ENCODE measurements at places on chromosomes 3 and 15.

- peak; percentile 35 for DNase-seq
These were observed 4.8 kb downstream of the CLN6 start for GRCh38 chr15:68224546-68225250.

DNA sequence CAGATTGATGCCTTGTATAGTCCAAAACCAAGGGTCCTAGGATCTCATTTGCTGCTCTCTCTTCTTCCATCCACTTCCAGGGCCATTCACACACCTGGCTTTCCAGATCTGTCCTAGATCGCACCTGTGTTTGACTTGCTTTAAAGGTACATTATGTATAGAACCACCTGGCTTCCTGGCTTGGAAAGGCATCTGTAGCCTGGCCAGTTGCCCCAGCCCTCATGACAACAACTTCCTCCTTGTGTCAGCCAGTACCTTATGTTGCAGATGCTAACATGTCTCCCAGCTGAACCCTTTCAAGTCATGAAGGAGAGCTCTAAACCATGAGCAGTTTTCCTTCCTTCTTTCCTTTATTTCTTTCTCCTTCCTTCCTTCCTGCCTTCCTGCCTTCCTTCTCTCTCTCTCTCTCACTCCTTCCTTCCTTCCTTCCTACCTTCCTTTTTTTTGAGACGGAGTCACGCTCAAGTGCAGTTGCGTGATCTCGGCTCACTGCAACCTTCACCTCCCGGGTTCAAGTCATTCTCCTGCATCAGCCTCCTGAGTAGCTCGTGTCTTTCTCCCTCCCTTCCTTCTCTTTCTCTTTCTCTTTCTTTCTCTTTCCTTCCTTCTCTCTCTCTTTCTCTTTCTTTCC, 2.5 kb upstream of the HTR3C start:
- no peak for DNase-seq

DNA sequence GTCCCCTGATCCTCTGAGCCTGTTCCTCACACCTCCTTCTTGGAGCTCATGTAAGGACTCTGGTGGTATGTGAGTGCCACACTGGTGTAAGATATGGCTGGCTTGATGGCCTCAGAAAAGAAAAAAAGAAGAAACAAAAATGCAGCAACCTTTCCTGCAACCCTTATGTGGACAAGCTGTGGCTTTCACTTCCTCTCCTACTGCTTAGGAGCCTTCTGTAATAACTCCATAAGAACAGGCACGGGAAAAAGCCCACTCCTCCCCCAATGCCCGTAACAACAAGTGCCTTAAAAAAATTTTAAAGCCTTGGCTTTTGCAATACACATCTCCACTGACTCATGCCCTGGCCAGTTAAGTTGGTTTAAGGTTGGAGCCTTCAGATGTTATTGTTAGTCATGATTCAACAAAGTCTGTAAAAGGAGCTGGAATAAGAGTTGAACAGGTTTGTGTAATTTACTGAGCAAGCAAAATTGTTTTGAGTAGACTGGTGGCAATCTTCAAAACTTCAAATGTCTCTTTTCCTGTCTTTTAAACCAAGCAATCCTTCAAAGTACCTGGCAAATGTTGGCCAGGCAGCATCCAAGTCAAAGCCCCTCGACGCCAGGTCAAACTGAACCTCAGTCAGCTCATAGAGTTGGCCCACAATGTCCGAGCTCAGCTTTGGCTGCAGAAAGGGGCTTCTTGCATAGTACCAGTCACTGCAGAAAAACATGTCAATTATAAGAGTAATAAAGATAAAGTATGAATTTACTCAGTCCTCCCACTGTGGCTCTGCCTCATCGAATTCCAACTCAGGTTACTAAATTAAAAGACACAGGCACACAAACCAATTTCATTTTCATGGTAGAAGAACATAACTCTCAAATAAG, 22.9 kb downstream of the FYCO1 start:
- DNase-seq = no peak

DNA sequence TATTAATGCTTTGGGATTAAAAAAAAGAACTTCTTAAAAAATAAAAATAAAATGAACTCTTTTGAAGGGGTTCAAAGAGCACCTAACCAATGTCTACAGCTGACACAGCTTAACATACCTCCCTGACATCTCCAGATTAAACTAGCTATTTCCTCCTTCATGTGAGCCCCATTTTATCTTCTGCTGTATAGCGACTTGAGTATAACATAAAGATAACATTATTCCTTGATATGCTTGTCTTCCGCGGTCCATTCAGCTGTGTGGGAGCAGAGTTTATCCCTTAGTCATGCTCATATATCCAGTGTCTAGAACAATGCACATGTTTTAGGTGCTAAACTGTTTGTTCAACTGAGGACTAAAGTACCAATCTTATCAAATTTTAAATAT, 7.8 kb upstream of the CHRM5 start:
- no peak for DNase-seq

DNA sequence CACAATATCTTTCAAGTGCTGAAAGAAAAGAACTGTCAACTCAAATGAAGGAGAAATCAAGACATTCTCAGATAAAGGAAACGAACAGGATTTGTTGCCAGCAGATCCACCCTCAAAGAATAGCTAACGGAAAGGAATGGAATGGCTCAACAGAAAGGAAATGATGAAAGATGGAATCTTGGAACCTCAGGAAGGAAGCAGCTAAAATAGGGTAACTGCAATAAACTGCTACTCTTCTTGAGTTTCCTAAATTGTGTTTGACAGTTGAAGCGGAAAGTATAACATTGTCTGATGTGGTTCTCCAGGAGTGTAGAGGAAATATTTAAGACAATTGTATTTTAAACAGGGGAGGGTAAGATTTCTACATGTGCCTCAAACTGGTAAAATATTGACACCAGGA, 22.0 kb downstream of the PRR23E start:
- DNase-seq = no peak

DNA sequence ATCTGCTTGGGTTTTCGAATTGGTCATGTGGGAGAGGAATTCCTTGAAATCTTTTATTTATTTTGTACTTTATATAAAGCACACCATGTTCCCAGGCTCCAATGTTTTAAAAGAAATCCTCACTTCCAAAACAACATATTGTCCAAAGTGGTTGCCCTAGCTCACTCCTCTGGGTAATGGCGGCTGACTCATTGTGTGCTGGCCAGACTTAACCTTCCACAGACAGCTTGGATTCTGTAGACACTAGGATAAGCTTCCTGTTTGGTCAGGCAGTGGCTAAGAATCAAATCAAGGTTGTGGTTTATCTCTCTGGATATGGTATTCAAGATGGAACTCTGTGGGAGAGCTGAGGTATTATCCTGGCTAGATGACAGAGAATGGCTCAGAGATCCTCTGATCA, 55.8 kb upstream of the FAM98B start:
- DNase-seq = peak; percentile 20

GRCh38 chr15:71294911-71295602, 179.8 kb downstream of the THSD4 start:
- no peak for DNase-seq

DNA sequence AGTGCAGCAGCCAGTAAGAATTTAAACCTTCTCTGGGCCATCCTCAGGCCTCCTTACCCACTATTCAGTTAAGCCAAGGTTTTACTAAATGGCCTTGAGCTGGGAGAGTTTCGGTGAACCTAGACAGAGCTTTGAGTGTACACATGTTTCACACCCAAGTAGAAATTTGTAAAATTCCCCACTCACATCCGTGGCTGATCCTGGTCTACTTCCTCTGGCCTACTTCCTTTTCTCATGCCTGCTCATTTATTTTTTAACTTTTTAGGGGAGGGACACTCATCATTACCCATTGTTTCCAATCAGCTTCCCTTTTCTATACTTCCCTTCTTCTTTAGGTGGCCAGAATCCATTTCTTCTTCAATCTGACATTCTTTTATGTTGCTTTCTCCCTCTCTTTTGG, 7.6 kb downstream of the CX3CR1 start:
- peak; percentile 47 for DNase-seq

- DNase-seq = no peak
These were observed 18.3 kb downstream of the B4GALT4 start for GRCh38 chr3:119222391-119222790.

DNA sequence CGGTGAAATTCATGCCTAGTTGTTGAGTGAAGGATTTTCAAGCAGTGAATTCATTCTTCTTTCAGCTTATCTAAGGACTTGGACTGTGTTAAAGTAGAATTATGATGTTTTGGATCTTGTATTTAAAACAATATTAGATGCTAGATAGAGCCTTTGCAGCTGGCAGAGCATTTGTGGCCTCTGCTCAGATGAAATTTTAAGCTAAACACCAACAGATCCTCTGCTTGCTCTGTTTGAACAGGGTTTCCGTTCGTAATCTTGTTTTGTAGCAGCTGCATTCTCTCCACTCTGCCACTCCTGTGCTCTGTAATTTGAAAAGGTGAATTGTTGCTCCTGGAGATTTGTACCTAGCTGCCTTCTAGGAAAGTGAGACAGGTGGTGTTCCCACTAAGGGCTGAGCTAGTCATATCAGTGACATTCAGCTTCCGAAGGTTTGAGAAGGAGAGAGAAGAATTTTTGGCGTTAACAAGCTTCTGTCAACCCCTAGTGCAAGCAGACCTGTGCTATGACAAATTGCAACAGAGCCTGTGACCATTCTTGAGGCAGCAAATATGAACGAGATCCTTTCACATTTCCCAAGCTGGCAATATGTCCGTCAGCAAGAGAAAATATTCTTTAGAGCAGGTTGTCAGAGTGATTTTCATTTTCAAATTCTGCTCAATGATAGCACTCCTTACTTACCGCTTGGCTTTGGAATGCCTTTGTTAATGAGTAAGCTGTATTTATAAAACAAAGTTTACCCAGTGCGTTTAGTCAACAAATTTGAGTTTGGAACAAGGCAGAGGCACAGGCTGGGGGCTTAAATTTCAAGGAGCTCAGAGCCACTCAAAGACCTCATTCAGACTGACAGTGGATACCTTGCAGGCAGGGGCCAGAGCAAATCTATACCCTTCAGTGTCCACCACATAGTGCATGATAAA, 5.3 kb downstream of the CHST2 start:
- no peak for DNase-seq

Measured in ascending aorta (tissue), 2 donors.